ENCODE measurements at places on chromosomes 11 and 22.
A peak's percentile ranks its signal among the peaks of the same experiment; 100 is the strongest.

DNA sequence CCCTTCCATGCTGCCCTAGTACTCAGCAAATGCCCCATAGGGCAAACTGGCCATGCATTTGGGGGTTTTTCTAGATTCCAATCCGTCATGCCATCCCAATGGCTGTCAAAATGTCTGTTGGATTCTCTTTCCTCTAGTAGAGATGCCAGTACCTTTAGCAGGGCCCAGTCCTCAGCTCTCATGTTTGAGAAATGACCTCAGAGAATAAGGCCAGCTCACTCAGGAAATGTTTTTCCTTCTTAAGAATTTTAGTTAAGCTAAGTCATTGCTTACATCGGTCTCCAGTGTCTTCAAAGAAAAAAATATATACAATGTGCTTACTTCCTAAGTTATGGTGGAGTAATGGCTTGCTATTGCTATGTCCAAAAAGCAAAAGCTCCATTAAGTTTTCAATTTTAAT lies 14.1 kb upstream of the ALKBH3 start:
- no peak for DNase-seq

- peak; percentile 43 for DNase-seq
These were observed 8.3 kb downstream of the PRR5L start for GRCh38 chr11:36304351-36304750.

DNA sequence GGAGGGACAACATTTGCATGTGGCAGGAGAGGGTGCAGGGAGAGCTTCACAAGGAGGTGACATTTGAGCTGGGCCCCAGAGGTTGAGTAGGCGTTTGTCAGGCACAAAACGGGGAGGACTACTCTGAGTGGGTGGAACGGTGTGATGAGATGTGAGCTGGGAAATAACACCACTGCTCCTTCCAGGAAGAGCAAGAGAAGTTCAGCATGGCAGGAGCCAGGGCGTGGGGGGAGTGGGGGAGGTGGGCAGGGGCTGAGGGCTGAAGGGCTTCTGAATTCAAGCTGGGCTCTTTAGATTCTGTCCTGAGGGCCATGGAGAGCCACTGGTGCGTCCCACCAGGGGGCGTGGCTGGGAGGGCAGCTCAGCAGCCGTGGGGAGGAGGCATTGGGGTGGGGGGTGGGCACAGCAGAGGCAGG lies 54.2 kb downstream of the OTOG start:
- DNase-seq = no peak

DNA sequence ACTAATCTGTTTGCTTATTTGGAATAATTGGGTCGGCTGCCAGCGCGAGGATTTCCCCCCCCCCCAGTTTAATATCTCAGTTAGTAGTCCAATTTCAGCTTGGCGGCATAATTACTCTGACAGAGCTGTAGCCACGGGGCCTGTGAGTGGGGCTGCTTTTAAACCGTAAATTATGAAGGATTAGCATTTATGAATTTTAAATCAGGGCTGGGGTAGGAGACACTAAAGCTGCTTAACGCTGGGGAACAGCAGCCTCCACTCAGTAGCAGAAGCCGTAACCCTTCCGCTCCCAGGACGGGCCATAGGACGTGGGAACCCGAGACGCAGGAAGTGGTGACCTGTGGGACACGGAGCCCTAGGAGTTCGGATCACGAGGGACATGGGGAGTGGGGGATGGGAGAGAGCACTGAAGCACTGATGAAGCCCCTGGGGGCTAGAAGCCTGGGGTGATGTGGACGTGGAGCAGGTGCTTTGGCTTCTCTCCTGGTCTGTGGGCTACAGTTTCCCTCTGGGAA lies 66.2 kb upstream of the LMO1 start:
- DNase-seq = no peak

GRCh38 chr11:65590240-65590738 lies 5.3 kb downstream of the KCNK7 start:
- no peak for DNase-seq

DNA sequence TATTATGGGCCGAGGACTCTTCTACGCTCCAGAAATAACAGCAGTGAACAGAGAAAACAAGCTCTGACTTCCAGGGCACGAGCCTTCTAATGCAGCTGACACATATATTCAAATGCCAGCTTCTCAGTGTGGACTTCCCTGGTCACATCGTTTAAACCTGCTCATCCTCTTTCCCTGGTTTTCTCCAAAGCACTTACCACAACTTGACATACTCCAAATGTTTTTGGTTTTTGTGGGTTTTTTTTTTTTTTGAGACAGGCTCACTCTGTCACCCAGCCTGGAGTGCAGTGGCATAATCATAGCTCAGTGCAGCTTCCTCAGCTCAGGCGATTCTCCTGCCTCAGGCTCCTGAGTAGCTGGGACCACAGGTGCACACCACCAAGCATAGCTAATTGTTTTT lies 105.5 kb downstream of the MICAL3 start:
- peak; percentile 50 for DNase-seq

DNA sequence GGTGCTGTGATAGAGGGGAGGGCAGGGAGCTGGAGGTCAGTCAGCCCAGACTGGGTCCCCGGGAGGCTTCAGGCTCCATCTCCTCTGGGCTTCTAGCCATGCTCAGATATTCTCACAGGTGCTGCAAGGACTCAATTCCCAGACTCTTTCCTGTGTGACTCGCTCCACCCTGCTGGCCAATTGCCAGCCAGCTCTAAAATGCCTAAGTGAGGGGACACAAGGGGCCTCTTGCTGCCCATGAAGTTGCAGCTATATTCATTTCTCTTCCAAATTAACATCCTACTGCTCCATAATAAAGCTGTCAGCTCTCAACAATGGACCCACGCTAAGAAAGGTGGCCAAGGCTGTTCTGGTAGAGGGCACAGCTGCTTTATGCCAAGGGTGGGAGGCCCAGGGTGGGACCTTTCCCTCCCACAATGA lies 101.5 kb downstream of the PLEKHA7 start:
- no peak for DNase-seq

GRCh38 chr11:94922321-94923003 lies 50.9 kb downstream of the CWC15 start:
- no peak for DNase-seq

DNA sequence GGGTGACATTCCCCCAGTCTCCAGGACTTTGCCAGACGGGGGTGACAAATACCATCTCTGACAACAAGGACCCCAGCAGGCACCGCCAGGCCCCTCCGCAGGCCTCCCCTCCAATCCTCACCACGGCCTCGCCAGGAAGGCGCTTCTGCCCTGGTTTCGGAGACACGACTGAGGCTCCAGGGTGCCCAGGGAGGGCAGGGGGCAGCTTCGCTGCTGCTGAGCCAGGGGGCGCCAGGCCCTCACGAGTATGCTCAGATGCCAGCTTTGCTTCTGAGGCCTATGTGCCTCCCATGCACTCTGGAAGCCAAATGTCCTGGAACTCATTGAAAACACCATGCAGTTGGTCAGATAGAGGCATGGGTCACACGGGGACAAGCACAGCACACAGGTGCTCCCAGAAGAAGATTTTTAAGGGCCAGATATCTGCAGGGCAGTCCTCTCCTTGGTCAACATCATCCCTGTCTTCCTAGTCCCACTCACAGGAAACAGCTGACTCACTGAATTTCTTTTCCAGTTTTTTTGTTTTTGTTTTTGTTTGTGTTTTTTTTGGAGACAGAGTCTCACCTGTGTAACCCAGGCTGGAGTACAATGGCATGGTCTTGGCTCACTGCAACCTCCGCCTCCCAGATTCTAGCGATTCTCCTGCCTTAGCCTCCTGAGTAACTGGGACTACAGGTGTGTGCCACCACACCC lies 19.9 kb downstream of the BID start:
- no peak for DNase-seq

GRCh38 chr11:22703040-22703439 lies 36.6 kb downstream of the GAS2 start:
- peak; percentile 89 for DNase-seq

DNA sequence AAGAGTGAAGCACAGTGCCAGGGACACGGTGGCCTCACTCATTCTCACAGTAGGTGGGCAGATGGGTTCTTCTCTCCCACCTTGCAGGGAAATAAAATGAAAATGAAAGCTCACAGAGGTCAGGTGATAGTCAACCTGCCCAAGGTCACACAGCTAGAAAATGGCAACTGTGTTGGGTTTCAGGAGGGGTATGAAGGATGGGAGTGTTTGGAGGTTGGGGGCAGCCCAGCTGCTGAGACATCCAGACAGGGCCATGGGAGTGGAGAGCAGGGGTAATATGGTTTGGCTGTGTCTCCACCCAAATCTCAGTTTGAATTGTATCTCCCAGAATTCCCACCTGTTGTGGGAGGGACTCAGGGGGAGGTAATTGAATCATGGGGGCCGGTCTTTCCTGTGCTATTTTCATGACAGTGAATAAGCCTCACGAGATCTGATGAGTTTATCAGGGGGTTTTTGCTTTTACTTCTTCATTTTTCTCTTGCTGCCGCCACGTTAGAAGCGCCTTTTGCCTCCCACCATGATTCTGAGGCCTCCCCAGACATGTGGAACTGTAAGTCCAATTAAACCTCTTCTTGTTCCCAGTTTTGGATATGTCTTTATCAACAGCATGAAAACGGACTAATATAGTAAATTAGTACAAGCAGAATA lies 247.0 kb downstream of the TENM4 start:
- DNase-seq = no peak

DNA sequence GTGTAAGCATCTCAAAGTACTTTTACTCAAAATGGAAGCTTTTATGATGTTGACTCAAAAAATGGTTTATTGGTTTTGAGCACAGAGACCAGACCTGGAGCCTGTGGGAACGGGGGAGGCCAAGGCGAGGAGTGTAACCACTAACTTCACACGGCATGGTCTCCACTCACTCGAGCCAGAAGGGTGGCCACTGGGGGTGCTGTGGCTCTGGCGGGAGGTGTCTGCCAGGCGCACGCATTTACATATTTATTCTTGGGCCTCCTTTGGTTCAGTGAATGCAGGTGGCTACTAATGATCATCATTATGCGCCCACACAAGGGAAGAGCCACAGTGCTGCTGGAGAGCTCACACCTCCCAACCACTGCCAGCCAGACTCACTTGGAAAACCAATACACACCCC lies 64.6 kb downstream of the FLRT1 start:
- no peak for DNase-seq

DNA sequence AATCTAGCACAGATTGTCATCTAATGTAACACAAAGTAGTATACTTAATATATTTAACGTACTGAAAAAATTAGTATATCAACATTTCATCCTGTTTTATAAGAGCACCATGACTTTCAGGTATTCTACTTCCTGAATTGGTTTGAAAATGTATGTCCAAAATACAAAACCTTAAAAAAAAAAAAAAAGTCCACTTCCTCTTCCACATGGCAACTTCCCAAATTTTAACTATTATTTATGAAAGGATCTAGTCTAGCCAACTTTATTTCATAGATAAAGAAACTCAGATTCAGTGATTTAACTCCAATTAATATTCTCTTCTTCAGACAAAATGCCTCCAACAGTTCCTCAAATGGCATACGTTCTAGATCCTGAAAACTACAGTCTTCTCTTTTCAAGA lies 44.0 kb downstream of the PIK3C2A start:
- DNase-seq = no peak

GRCh38 chr22:36419177-36419911 lies 31.6 kb upstream of the MYH9 start:
- DNase-seq = no peak

DNA sequence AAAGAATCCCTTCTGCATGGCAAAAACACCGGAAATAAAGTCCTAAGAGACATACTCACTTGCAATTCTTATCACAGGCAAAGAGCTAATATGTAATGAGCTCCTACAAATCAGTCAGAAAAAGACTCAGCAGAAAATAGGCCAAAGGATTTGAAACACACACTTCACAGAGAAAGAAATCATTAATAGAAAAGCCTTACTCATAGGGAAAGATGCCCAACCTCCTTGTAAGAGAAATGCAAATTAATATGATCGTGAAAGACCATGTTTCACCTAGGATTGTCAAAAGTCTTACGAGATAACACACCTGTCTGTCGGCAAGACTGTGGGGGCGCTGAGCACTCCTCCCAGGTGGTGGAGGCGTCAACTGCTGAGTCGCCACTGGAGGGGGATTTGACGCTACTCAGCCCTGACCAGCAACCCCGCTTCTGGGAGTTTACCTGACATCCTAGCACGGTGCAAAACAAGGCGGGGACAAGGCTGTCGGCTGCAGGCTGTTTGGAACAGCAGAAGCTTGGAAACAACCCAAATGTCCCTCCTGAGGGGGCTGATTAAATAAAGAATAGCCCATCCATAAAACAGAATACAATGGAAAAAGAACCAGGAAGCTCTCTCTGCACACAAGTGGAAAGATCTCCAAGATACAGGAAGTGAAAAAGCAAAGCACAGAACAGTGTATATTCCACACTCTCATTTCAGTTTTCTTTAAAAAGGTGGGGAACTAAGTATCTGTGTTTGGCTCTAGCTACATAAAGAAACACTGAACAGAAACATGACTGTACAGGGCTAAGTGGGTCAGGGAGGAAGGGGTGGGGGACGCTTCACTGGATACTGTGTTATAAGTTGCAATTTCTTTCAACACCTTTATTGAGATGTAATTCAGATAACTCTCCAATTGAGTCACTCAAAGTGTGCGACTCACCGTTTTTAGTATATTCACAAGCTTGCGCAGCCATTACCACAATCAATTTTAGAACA lies 11.5 kb downstream of the CSNK1E start:
- DNase-seq = no peak

GRCh38 chr11:115963156-115963555 lies 458.9 kb upstream of the CADM1 start:
- DNase-seq = no peak

- DNase-seq = no peak
These were observed 11.8 kb upstream of the KCNJ11 start for GRCh38 chr11:17400048-17400775.

GRCh38 chr22:38867471-38868285 lies 4.3 kb downstream of the CBX6 start:
- no peak for DNase-seq

GRCh38 chr22:40070701-40071100 lies 75.9 kb downstream of the FAM83F start:
- DNase-seq = no peak

Measured in foreskin keratinocyte (primary cell).